CD4-positive, alpha-beta T cell treated with Interleukin-12 subunit alpha and Interleukin-12 subunit beta, for 1 hour (primary cell): ENCODE measurements at places on chromosomes 3 and 15.

DNA sequence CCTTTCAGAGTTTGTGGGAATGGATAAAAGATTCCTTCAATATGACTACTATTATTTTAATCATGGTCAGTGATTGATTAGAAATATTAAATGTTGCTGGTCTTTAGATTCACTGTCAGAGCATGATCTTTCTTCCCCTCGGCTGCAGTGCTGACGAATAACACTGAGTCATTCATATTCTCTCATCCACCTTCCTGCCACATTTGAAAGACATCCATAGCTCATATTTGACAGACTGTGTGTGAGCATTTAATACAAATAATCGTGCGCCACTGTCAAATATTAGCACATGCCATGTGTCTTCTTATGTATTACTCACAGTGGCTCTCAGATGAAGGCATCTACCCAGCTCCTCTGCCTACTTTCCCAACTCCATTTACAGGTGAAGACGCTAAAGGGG, 476.5 kb upstream of the TPRG1 start:
- DNase-seq, result no peak

DNA sequence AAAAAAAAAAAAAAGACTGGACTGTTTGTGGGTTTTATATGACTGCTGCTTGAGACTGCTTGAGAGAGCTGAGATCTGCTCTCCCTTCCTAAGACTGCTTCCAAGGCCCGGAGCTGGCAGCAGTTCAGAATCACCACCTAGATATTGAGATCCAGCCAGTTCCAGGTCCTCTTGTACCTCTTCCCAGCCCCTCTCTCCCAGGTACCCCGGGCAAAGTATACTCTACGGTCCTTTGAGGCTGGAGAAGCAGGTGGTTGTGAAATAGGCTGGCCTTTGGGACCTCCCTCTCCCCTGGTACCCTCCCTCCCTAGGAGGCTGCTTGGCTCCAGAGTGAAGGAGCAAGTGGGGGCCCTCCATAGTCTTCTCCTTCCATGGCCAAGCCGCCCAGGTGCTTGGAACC, 12.6 kb upstream of the BAHD1 start:
- DNase-seq, result no peak

GRCh38 chr3:193874997-193875593, 260.9 kb upstream of the HES1 start:
- no peak for DNase-seq

DNA sequence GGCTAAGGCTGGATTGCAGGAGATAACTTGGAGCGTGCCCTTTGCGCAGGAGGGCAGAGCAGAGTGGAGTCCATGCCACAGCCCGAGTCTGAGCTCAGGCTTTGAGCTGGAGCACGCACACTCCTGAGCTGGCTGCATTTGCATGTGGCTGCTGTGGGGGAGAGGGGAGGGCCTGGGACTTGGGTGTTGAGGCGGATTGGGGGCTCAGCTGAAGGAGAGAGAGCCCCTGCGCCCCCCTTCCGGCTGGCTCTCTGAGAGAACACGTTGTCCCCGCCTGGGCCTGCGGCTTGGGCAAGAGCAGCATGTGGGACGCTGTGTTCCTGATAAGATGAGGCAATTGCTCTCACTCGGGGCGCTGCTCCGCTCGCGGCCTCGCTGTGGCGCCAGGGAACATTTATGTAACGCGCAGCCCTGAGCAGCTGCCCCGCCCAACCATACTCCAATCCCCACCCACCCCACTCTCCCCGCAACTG, 39.1 kb downstream of the KLF13 start:
- DNase-seq, result peak; percentile 80

DNA sequence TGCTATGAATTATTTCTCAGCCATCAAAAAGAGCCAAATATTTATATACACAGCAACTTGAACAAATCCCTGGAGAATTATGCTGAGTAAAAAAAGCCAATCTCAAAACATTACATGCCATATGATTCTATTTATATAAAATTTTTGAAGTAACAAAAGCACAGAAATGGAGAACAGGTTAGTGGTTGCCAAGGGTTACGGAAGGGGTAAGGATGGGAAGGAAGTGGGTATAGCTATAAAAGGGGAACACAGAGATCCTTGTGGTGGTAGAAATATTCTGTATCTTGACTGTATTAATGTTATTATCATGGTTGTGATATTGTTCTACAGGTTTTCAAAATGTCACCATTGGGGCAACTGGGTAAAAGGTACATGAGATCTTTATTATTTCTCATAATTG, 62.3 kb upstream of the ASB14 start:
- DNase-seq, result peak; percentile 9

GRCh38 chr15:38714309-38715072, 149.9 kb upstream of the RASGRP1 start:
- DNase-seq, result no peak

GRCh38 chr3:75220932-75221331, 443.2 kb upstream of the FRG2C start:
- DNase-seq, result no peak

DNA sequence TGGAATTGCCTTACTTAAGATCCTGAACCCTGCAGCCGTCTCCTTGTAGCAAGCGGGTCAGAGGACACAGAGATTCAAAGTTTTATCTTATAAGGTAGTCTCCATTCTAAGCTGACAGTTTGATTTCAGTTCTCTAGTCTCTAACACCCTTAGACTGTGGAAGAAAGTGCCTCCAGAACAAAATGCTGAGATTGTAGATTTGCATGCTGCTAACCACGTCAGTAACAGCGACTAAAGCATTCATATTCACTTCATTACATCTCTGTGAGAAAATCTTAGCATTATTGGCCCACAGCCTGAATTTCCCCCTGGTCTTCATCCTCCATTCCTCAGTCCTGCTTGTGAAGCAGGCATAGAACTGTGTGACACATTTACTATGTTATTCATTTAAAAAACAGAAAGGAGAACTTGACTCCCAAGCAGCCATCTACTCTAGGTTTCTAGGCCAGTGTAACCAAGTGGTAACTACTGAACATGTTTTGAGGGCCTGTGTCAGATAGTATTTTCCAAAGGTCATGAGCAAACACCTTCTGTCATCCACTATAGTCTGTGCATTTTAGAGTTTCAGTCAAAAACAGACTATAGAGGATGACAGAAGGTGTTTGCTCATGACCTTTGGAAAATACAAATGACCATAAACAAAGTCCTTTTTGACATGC, 27.4 kb downstream of the ARIH2 start:
- DNase-seq, result no peak

DNA sequence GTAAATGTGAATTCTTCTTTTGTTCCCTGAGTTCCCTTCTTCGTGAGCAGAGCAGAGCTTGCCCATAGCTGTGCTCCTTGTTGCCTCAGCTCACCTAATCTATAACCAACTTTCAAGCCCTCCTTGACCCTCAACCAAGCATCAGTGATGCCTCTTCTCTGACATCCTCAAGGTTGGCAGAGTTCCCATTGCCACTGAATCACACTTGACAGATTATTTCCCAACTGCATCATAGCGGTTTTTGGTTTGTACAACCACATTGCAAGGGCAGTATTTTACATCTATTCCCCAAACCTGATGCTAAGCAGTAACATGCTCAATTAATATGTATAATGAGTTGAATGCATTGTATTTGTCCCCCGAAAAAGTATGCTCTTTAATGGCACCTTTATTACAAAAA, 133.0 kb upstream of the SNTN start:
- no peak for DNase-seq

- DNase-seq, result no peak
Observed at GRCh38 chr15:48574187-48574586, 71.3 kb downstream of the FBN1 start.

- no peak for DNase-seq
Observed at GRCh38 chr3:82085356-82085755, 323.9 kb upstream of the GBE1 start.

DNA sequence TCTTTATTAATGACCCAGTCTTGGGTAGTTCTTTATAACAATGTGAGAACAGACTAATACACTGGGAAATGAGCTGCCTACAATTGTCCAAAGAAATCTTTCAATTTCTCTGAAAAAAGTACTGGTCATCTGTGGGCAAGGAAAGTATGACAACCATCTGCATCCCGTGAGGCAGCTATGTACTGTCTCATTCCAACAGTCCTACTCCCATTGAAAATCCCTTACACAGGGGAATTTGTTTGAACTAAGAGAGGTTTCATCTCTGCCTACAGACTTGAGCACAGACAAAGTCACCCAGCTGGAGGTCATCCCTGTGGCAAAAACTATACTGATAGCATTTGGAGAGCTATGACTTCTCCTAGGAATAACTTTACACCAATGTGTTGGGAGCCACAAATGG, 27.1 kb downstream of the SHC4 start:
- DNase-seq, result no peak

DNA sequence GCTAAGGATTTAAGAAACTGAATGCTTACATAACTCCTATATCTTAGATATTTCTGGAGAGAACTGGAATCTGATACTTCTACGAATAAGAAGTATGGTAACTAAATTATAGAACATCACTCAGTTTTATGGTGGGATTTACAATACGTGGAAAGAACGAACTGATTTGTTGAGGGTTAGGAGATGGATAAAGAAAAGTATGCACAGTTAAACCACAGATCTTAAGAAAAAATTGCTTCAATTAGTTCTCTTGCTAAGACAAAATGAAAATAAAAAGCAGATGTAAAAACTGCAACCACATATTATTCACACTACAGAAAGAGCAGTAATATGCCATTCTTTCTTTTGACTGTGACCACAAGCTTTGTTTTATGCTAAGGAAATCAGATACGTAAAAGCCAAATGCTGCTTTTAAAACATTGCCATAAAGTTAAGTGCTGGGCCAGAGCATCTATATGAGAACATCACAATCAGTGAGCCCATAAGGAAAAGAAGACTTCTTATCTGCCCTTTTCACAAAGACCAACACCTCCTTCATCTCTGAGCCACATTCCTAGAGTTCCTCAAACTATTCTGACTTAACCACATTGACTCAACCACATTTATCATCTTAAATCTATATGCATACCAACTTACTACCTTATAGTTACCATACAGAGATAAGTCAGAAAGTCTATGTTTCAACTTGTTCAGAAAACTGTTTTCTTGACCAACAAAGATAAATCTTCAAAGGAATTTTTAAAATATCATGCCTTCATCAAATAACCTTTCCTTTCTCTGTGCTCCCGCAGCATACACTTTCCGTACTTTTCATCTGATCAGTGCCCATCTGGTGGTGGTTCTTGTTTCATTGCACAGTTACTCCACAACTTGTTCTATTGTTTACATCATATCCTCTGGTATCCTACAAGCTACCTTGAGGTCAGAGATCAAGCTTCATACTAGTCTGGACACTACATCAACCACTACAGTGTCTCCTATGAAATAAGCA, 61.7 kb downstream of the FSIP1 start:
- DNase-seq, result no peak

GRCh38 chr3:122299872-122300460, 25.1 kb upstream of the CSTA start:
- DNase-seq, result peak; percentile 64

GRCh38 chr3:153285982-153286381, 124.0 kb downstream of the RAP2B start:
- DNase-seq, result no peak
